ENCODE measurements at places on chromosomes 4 and X. TPM values are rescaled to one million over a fixed set of nuclear protein-coding genes. Genes with fewer than 3 reads are reported as not detected.

GRCh38 chr4:89528526-89529133, 221.0 kb upstream of the GPRIN3 start:
- DNase-seq = no peak
- no peaks in the 10 kb centered on the region for H3K4me1 ChIP-seq
- H3K27ac ChIP-seq = no peak overlapping the region

DNA sequence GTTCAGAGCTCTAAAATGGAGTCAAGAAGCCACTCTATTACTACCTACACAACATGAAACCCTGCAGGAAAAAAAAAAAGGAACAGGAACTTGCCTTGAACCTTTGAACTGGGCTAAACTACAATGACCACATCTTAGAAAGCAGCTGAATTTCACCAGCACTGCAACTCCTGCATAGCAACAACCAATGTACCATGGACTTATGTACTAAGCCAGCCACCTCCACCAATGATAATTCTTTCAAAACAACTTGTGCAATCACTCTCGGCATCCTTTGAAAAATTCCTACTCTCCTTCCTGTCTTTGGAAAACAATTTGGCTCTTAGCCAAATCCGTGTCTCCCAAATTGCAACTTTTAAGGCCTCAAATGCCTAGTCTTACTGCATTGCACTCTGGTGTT, 26.8 kb upstream of the FMR1 start:
- no peaks in the 10 kb centered on the region for H3K27me3 ChIP-seq
- no peak overlapping the region for H3K27ac ChIP-seq
- DNase-seq = no peak
- no peaks in the 10 kb centered on the region for H3K36me3 ChIP-seq
- no peaks in the 10 kb centered on the region for H3K4me1 ChIP-seq
- no peak overlapping the region for H3K4me3 ChIP-seq

DNA sequence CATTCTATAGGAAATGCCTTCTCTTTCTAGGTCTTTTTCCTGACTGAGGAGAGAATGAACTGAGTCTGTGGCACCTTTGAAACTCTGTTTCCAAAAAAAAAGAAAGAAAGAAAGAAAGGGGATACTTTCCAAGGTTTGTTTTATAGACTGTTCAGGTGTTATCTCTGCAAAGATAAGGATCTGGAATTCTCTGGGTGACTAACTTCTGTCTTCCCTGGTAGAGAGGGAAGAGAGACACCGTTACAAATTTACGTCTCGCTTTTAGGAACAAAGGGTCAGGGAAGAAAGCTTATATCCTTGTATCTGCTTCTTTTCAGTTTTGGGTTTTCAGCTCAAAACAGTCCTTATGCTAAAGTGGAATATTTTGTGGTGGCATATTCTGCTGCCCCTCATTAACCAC, 314.1 kb downstream of the RAPGEF2 start:
- H3K4me3 ChIP-seq = no peak overlapping the region
- no peak for DNase-seq
- no peaks in the 10 kb centered on the region for H3K36me3 ChIP-seq
- H3K27me3 ChIP-seq = no peaks in the 10 kb centered on the region

GRCh38 chrX:137031517-137032340, 2.1 kb downstream of the GPR101 start:
- H3K27ac ChIP-seq = no peak overlapping the region
- DNase-seq = peak; percentile 68
- H3K27me3 ChIP-seq = peaks cover 91% of the 10 kb centered on the region

DNA sequence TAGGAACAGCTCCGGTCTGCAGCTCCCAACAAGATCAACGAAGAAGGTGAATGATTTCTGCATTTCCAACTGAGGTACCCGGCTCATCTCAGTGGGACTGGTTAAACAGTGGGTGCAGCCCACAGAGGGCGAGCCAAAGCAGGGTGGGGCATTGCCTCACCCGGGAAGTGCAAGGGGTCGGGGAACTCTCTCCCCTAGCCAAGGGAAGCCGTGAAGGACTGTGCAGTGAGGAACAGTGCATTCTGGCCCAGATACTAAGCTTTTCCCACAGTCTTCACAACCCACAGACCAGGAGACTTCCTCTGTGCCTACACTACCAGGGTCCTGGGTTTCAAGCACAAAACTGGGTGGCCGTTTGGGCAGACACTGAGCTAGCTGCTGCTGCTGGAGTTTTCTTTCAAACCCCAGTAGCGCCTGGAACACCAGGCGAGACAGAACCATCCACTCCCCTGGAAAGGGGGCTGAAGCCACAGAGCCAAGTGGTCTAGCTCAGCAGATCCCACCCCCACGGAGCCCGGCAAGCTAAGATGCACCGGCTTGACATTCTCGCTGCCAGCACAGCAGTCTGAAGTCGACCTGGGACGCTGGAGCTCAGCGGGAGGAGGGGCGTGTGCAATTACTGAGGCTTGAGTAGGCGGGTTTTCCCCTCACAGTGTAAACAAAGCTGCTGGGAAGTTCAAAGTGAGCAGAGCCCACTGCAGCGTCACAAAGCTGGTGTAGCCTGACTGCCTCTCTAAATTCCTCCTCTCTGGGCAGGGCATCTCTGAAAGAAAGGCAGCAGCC, 84.6 kb downstream of the THOC2 start:
- peaks cover 12% of the 10 kb centered on the region for H3K4me1 ChIP-seq
- H3K27me3 ChIP-seq = no peaks in the 10 kb centered on the region
- no peaks in the 10 kb centered on the region for H3K36me3 ChIP-seq
- H3K27ac ChIP-seq = peak overlapping the region; percentile 59

Gene GALNTL6
- total RNA-seq = not detected

GRCh38 chr4:186792728-186793366, 69.2 kb upstream of the FAT1 start:
- no peak overlapping the region for H3K4me3 ChIP-seq
- H3K27me3 ChIP-seq = no peaks in the 10 kb centered on the region
- no peaks in the 10 kb centered on the region for H3K36me3 ChIP-seq
- no peak overlapping the region for H3K27ac ChIP-seq
- DNase-seq = no peak

GRCh38 chr4:162456106-162456505, 292.3 kb upstream of the FSTL5 start:
- no peak overlapping the region for H3K4me3 ChIP-seq
- H3K4me1 ChIP-seq = no peaks in the 10 kb centered on the region
- no peaks in the 10 kb centered on the region for H3K36me3 ChIP-seq

Gene DCHS2
- total RNA-seq = 7.6 TPM

GRCh38 chr4:54658252-54659093, 716 bp downstream of the KIT start:
- peak overlapping the region; percentile 83 for H3K27ac ChIP-seq
- H3K36me3 ChIP-seq = no peaks in the 10 kb centered on the region
- H3K27me3 ChIP-seq = peaks cover 46% of the 10 kb centered on the region
- H3K4me3 ChIP-seq = peak overlapping the region; percentile 96
- peak; percentile 65 for DNase-seq

GRCh38 chrX:47206316-47206715, 12.2 kb upstream of the CDK16 start:
- H3K4me3 ChIP-seq = no peak overlapping the region
- no peak for DNase-seq
- no peaks in the 10 kb centered on the region for H3K27me3 ChIP-seq
- peaks cover 33% of the 10 kb centered on the region for H3K36me3 ChIP-seq
- H3K27ac ChIP-seq = no peak overlapping the region

- H3K27me3 ChIP-seq = peaks cover 31% of the 10 kb centered on the region
- H3K27ac ChIP-seq = no peak overlapping the region
- DNase-seq = no peak
- no peaks in the 10 kb centered on the region for H3K4me1 ChIP-seq
- H3K4me3 ChIP-seq = no peak overlapping the region
Measured at GRCh38 chr4:168880811-168881595, 129.1 kb downstream of the CBR4 start.

- no peak for DNase-seq
- H3K4me3 ChIP-seq = no peak overlapping the region
- no peak overlapping the region for H3K27ac ChIP-seq
- H3K27me3 ChIP-seq = no peaks in the 10 kb centered on the region
- H3K36me3 ChIP-seq = no peaks in the 10 kb centered on the region
Measured at GRCh38 chr4:43496188-43496587, 603.7 kb downstream of the GRXCR1 start.

- H3K4me3 ChIP-seq = no peak overlapping the region
- H3K27ac ChIP-seq = no peak overlapping the region
- no peaks in the 10 kb centered on the region for H3K36me3 ChIP-seq
- H3K4me1 ChIP-seq = no peaks in the 10 kb centered on the region
- DNase-seq = no peak
Measured at GRCh38 chrX:69203638-69204037, 38.4 kb upstream of the PJA1 start.

DNA sequence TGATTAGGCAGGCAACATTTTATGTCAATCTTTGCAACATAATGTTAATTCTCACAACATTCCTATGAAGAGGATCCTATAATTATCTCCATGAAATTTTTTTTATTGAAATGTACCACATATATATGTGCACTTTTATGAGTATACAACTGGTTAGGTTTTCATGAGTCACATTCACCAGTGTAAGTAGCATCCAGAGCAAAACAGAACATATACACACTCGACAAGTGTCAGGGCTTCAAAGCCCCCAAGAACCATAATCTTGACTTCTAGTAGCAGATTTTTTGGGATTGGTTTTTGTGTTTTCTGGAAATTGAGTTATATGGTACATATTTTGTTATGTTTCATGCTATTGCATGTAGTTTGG, 62.4 kb downstream of the ARHGAP10 start:
- no peaks in the 10 kb centered on the region for H3K27me3 ChIP-seq
- H3K36me3 ChIP-seq = no peaks in the 10 kb centered on the region
- no peak overlapping the region for H3K4me3 ChIP-seq

DNA sequence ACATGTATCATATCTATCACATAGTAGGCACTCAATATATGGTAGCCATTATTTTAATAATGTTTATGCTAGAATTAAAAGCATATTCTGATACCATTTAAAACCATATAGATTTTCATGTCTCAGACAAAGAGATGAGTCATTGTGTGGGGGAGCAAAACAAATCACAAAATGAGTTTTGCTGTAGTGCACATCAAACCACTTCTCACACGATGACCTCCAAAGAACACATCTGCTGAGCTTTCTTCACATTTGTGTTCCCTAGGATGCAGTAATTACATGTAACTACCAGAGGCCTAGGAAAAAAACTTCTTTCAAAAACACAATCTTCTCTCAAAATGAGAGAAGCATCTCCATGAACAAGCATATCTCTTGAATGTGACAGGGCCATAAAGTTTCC, 56.1 kb upstream of the BRS3 start:
- no peak overlapping the region for H3K4me3 ChIP-seq
- H3K36me3 ChIP-seq = no peaks in the 10 kb centered on the region
- H3K27ac ChIP-seq = no peak overlapping the region
- DNase-seq = no peak

Gene REPS2
- 4.4 TPM for total RNA-seq

Gene TRIM2
- total RNA-seq = 64.3 TPM

GRCh38 chrX:24479924-24480323, 14.8 kb downstream of the PDK3 start:
- H3K4me3 ChIP-seq = no peak overlapping the region
- no peaks in the 10 kb centered on the region for H3K36me3 ChIP-seq
- no peak for DNase-seq
- H3K27me3 ChIP-seq = no peaks in the 10 kb centered on the region
- no peak overlapping the region for H3K27ac ChIP-seq

Gene TRIM60
- not detected for total RNA-seq

Gene CFAP99
- total RNA-seq = not detected

- no peaks in the 10 kb centered on the region for H3K4me1 ChIP-seq
- no peak overlapping the region for H3K4me3 ChIP-seq
- no peaks in the 10 kb centered on the region for H3K36me3 ChIP-seq
Measured at GRCh38 chr4:187692626-187693025, 302.9 kb upstream of the ZFP42 start.

DNA sequence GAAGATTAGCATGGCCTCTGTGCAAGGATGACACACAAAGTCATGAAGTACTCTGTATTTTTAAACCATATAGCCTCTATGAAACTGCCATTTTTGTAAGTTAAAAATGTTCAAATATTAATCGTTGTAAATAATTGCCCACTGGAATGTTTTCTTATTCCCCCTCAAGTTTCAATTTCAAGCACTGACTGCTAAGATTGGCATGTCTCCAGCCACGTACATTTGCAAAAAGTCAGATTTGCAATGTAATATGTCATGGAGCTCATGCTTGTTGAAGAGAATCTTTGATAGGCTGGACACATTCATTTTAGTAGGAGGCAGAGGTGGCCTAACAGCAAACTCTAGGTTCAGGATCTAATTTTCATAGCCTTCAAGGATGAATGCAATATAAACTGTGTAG, 124.7 kb downstream of the CBR4 start:
- H3K36me3 ChIP-seq = no peaks in the 10 kb centered on the region
- no peak overlapping the region for H3K4me3 ChIP-seq
- H3K27ac ChIP-seq = no peak overlapping the region
- H3K27me3 ChIP-seq = no peaks in the 10 kb centered on the region
- no peak for DNase-seq

DNA sequence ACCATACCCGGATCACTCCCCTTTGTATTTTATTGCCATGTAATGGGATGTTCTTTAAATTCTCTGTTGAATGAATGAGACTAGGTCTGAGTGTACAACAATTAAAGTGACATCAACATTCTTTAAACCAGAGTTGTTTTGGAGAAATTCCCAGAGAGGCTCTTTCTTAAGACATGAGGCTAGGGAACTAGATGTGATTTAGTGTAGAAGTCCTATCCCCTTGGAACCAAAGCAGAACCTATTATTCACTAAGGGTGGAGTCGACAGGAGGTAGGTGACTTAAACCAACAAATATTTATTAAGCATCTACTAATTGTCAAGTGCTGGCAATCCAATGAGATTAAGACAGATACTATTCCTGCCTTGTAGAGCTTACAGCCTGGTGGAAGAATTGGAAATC, 1.7 kb downstream of the EIF1AX start:
- peak overlapping the region; percentile 85 for H3K4me3 ChIP-seq
- H3K27ac ChIP-seq = no peak overlapping the region
- no peaks in the 10 kb centered on the region for H3K27me3 ChIP-seq
- no peak for DNase-seq

GRCh38 chr4:90078440-90078839, 48.8 kb upstream of the CCSER1 start:
- no peaks in the 10 kb centered on the region for H3K36me3 ChIP-seq
- DNase-seq = no peak
- H3K4me3 ChIP-seq = no peak overlapping the region
- no peak overlapping the region for H3K27ac ChIP-seq

DNA sequence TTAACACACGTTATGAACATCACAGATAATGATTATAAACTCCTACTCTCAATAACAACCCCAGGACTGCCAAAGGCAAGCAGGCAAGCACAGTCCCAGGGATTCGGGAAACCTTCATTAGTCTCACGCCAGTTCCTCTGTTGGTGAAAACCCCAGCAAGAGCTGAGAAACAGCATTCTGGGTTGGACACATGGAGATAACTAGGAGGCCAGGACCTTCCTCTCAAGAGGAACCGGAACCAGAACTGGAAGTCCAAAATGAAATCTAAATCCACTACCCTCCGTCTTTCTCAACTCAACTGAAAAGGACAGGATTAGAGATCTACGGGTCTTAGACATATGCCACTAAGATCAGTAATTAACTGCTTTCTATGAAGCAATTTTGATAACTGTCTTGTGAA, 3.8 kb downstream of the VEGFC start:
- H3K4me3 ChIP-seq = no peak overlapping the region
- H3K4me1 ChIP-seq = no peaks in the 10 kb centered on the region
- DNase-seq = no peak
- H3K27me3 ChIP-seq = peaks cover 27% of the 10 kb centered on the region

All from GM23338 (cell line).